ENCODE measurements at places on chromosomes 5 and 9.

GRCh38 chr9:136821826-136822544 lies 14.2 kb downstream of the RABL6 start:
- no peak for DNase-seq

DNA sequence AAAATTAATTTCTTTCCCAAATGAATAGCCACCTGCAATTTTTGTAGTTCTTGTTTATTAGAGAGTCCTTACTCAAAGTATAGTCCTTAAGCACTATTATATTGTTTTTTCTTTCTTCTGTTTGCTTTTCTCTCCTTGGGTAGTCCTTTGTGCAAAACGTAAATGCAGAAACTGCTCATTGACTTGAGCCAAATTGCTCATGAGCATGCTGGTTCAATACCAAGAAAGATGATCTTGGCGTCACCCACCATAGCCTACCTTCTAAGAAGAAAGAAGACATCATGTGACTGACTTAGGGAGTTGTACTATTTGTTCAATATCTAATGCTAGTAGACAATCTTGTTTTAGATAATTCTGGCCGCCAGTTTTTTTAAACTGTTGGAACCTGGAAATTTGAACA lies 248.8 kb upstream of the DMRT1 start:
- DNase-seq = no peak

GRCh38 chr5:93911609-93912008 lies 170.2 kb upstream of the POU5F2 start:
- no peak for DNase-seq

- DNase-seq = no peak
Measured at GRCh38 chr5:121793791-121794190, 57.9 kb upstream of the FTMT start.

DNA sequence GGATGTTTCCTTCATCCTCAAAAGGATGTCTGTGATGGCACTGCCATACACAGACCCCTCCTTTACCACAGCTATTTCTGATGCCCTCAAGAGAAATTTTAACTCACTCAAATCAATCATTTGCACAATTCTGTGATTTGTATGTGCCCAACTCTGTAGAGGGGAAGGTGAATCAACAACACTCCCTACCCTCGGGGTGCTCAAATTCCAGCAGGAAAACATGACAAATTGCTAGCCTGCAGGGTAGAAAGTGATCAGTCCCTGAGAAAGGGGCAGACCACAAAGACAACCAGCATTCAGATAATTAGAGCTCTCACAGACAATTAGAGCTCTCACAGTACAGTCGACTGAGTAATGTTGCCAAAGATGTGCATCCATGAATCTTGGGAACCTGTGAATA lies 45.3 kb upstream of the FOXE1 start:
- DNase-seq = no peak

GRCh38 chr9:29241320-29241719 lies 1668.0 kb upstream of the C9orf72 start:
- DNase-seq = no peak

DNA sequence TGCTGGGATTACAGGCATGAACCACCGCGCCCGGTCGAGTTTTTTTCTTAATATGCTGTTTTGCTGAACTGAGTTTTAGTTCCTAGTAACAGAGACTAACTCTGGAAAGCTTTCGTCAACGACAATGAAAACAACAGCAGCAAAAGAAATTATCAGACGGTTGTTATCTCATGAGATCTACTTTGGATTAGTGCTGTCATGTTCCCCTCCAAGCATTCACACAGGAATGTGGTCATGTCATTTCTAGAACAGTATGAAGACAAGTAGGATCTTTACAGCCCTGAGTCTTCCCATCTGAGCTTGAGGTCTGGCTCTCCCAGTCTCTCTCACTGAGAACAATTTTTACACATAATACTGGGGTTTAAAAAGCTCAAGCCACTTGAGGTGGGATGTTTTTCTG lies 4.0 kb upstream of the ANKRD33B start:
- no peak for DNase-seq

- no peak for DNase-seq
Measured at GRCh38 chr9:69965416-69966145, 78.1 kb upstream of the MAMDC2 start.

DNA sequence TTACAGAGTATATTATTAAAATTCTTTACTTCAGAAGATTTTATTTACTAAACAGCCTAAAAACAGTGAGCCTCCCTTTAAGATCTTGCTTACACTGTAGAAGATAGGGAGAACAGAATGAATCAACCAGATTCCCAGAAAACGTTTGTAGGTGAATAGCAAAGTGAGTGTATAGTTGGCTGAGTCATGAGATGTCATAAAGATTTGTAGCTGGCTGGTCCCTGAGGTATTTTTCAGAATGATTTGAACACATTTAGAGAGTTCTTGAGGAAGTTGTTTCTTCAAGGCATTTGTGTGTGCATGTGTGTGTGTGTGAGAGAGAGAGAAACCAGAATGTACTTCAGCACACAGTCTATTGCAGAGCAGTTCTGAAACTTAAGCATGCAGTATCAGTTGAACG lies 159.4 kb upstream of the PRR16 start:
- no peak for DNase-seq

DNA sequence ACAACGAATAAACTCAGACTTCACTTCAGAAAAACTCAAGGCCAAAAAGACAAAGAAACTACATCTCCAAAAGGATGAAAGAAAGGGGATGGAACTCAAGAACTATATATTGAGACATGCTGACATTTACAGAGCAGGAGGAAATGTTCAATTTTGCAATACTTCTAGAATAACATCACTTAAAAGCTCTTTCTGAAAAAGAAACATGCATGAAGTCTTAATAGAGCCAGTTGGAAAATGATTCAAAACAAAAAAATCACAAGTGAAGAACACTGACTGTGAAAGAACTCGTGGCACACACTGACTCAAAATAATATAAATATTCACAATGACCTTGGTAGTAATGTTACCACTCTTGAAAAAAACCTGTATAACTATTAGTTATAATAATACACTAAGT lies 267.8 kb upstream of the NREP start:
- no peak for DNase-seq

GRCh38 chr9:85577353-85577952 lies 164.3 kb downstream of the AGTPBP1 start:
- DNase-seq = no peak

GRCh38 chr9:115107701-115108100 lies 10.3 kb downstream of the TNC start:
- no peak for DNase-seq

DNA sequence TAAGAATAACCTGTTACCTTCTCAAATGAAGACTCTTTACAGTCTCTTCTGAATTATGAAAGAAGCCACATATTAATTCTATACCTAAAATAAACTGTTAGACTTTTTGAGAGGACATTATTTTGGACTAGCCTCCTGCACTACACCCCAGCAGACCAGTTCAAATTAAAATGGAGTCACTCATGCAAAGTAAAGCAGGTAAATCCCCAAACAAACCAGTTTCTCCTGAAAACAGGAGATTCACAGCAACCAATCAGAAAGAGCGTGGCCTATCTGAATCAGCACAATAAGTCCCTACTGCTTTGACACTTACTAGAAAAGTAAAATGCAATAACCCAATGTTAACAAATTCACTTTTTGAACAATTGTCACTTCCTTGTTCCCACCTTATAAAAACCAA lies 58.8 kb downstream of the PTBP3 start:
- no peak for DNase-seq

DNA sequence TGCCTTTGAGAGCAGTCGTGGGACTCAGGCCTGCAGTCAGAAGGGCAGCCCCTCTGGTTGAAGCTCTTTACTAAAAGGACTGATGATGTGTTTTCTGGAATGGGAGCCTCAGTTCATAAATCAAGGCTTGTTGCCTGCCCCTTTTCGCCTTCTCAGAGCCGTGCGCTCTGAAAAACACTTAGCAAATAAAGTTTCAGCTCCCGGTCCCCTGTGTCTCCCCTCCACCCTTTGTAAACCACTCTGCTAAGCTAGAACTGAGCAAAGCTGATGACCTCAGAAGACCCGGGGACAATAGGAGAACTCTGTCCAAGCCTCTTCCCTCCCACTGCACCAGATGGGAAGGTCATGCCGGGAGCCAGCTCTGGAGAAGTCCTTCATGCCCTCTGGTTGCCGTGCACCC lies 39.3 kb upstream of the ADRA1B start:
- DNase-seq = no peak

- no peak for DNase-seq
Measured at GRCh38 chr5:158609333-158610050, 490.2 kb downstream of the EBF1 start.

- DNase-seq = no peak
Measured at GRCh38 chr9:38149647-38150046, 80.6 kb upstream of the SHB start.

DNA sequence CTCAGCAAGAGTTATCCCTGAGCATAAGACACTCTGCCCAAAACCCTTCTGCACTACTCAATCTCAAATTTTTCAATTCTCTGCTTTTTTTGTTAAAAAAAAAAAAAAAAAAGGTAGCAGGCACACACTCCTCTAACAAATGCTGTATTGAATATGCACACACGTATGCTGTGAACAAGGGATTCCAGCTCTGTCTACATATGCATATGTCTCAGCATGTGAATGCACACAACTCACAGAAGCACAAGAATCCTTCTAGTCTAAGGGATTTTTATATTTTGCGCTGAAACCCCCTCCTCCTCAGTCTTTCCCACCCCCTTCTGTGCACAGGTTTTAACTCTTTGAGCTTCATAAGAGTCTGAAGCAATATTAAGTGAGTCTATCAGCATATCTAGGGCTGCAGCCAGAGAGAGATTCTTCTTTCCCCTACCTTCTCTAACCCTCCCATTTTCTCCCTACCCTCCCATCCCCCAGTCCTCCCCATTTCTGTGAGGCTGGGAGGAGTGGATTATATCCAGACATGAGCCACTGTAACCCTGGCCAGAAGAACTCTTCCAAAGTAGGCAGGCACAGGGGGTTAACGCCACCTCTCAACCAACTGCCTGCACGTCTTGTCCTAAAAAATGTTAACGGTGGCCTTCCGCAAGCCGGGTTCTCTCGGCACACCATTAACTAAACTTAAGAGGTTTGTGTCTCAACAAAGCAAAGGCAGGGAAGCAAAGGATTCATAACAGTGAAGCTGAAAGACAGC lies 1.0 kb downstream of the GABRB2 start:
- no peak for DNase-seq

DNA sequence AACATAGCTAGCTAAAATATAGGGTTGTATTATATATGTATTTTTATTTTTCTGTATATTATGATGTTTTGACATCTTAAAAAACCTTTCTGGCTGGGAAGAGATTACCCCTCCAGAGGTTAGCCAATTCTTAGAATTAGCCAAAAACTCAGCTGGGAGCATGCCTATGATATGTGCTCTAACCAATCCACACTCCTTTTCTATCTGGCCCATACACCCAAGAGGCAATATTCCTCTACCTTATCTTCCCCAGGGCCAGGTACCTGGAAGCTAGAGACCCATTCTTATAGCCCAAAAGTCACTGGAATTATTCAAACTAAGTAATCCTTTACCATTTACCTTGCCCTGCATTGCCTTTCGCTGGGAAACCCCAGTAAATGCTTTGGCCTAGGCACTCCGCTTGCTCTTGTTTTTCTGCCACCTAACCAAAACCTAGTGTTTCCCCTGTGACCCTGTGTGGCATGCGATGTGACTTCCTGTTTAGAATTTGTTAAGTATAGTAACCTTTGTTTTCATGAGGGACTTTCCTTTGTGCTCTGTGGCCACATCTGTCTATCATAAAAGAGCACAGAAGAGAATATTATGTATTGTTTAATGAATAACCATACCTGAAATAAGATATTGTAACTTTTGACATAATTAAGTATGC lies 37.4 kb downstream of the CSNK1G3 start:
- DNase-seq = no peak

DNA sequence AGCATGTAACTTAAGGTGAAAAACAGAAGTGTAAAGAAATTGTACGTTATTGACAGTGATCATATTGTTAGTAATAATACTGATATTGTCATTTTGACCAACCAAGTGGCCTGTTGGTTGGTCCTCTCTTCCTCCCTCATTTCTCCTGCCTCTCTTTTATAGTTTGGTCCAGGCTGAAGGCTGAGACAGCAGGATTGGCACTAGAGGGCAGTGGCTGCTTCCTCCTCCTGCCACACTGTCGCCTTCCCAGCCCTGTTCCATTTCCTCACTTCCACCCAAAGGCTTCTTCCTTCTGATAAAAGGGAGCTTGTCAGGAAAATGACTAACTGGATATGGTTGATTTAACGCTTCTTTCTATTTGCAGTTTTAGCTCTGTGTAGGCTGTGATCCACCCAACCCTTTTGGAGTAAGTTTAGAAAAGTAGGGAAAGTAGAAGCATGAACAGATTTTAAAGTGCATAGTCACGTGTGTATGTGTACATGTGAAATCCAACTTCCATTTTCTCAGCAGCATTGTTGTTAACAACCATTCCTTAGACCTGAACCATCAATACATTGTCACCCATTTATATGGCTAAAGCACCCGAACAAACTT lies 35.6 kb downstream of the PTCD2 start:
- peak; percentile 81 for DNase-seq

- DNase-seq = no peak
Measured at GRCh38 chr5:147061431-147061830, 173.4 kb upstream of the STK32A start.

DNA sequence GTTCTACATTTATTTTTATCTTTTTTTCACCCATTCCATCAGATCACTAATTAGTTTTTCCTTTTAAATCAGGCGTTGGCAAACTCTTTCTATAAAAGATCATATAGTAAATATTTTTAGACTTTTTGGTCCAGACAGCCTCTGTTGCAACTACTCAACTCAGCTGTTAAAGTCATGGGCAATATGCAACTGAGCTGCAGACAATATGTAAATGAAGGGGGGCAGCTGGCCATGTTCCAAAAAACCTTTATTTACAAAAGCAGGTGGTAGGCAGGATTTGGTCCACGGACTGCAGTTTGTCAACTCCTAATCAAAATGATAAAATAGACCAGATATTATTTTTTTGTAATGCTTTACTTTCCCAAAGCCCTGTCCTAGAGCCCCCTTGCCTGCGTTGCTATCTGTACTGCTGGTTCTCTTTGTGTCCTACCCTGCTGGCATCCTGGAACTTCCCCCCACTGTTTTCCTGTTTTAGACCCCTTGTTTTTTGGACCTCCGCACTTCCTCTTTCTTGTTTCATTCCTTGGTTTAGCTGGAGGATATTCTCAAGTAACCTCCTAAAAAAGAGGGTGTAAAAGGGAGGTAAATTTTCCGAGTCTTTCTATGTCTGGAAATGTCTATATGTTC lies 24.7 kb upstream of the TNFSF8 start:
- peak; percentile 56 for DNase-seq

GRCh38 chr5:132464156-132464939 lies 26.2 kb downstream of the IRF1 start:
- no peak for DNase-seq

DNA sequence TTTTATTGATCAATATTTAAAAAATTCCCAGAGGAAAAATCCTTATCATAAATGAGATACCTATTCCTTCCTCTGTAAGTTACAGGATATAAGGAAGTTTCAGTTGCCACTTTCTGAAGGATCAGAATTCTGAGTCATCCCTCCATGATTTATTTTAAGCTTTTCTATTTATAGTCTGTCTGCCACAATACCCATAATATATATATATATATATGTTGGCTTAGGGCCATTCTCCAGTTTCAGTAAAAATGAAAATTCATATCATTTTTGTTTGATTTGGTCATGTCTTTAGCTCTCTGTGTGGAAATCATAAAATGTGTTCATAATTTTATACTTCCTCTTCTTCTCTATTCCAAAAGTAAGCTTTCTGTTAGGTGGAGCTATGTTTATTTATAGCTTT lies 215.8 kb upstream of the CYLC2 start:
- no peak for DNase-seq

All from Ammon's horn (tissue), 1 donor.